Diencephalon (tissue), 1 donor: ENCODE measurements at places on chromosomes 7 and 10. TPM values are rescaled to one million over a fixed set of nuclear protein-coding genes. Genes with fewer than 3 reads are reported as not detected.

The ATOH7 gene
- 0.69 TPM for total RNA-seq

The ZPBP gene
- 0.92 TPM for total RNA-seq

The VAX1 gene
- total RNA-seq = 4.6 TPM

The CAMK2B gene
- total RNA-seq = 112 TPM

The CRYGN gene
- not detected for total RNA-seq

The NUP205 gene
- 44.5 TPM for total RNA-seq

The TRPV6 gene
- total RNA-seq = under 0.01 TPM

The ABCB4 gene
- 2.3 TPM for total RNA-seq

The CTAGE8 gene
- not detected for total RNA-seq

The VSTM4 gene
- 7.8 TPM for total RNA-seq

The TAF6 gene
- total RNA-seq = 31.4 TPM

The JCAD gene
- 27.7 TPM for total RNA-seq

The SUN3 gene
- total RNA-seq = 0.69 TPM

The AGR2 gene
- 0.46 TPM for total RNA-seq

The FGFBP3 gene
- 21.7 TPM for total RNA-seq

The LIPK gene
- total RNA-seq = not detected
